ENCODE measurements at places on chromosomes 5 and 9.

DNA sequence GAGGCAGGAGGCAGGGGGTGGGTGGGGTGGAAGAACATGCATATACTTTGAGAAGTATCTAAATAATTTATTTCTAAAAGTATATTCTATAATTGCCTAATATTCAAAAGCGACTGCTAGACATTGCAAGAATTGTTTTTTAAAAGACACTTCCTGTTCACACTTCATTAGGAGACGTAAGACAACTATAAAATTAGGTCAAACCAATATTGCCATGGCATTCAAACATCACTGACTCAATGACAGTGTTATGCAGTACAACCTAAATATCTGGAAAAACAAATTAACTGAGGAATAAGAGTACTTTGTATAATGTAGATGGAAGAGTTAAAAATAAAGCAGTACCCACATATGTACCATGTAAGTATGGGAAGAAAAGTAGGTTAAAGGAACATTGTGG, 4.5 kb downstream of the CCNH start:
- DNase-seq, result no peak

- DNase-seq, result no peak
Observed at GRCh38 chr9:108663422-108663821, 192.4 kb downstream of the ACTL7B start.

- no peak for DNase-seq
Observed at GRCh38 chr5:95925378-95925744, 36.3 kb downstream of the ELL2 start.

- no peak for DNase-seq
Observed at GRCh38 chr9:104944871-104945270, 16.9 kb upstream of the ABCA1 start.

GRCh38 chr9:133727277-133727875, 10.8 kb downstream of the SARDH start:
- DNase-seq, result no peak

DNA sequence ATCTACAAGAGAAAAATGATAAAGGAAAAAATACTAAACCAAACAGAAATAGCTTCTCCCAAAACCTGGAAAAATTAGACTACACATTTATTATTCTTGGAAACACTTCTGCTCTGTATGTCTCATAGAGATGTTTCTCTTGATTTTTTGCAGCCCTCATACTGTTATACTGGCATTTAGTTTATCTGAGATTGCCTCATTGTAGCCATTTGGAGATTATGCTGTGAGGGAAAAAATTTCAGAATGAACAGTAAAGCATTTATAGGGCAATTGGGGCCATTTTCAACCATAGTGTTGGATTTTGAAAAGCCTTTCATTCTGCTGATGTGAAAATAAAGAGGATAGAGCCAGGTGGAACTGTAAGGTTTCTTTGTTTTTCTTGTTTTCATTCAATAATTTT, 441.8 kb upstream of the RIOK2 start:
- no peak for DNase-seq

DNA sequence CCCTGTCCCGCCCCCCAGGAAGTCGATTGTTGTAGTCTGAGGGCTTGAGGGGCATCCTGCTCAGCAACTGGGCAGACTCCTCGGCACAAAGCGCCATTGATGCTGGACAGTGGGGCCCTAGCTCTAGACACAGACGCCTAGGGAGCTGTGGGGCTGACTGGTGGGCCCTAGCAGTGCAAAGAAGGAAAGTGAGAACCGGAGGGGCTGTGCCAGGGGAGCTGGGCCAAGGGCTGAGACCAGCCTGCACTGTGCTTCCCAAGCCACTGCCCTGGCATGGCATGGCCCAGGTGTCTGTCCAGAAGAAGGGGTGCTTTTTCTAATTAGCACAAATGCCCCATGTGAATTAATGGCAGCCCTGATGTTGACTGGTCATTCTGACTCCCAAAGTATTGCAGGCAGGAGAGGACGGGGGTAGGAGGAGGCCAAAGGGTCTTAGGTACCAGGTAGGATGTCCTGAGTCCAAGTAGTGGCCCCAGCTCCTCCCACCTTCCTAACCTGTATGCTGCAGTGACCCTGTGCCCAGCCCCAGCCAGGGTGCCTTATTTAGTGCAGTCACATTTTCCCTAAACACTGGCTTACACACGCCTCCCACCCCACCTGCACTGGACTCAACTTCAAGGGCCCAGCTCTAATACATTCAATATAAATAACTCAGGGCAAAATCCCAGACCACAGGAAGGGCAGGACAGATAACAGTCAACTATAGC, 15.9 kb downstream of the TCF7 start:
- DNase-seq, result no peak

DNA sequence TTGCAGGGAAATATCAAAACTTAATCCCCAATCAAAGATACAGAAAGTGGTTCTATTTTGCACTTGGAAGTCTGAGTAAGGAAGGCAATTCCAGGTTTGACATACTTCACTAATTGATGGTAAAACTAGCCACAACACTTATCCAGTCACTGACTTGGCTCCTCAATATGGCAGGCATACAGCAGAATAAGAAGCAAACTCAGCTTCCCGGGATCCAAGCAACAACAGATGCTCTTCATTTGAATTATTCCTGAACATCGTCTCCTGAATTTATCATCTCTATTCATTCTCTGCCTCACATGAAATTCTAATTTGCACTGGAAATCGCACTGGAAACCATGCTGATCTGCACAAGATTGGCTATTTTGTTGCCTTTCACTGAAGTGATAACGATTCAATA, 629.6 kb downstream of the PRELID2 start:
- DNase-seq, result no peak

- DNase-seq, result no peak
Observed at GRCh38 chr9:114602620-114603019, 8.5 kb upstream of the TMEM268 start.

- DNase-seq, result no peak
Observed at GRCh38 chr5:83924891-83925290, 204.2 kb upstream of the HAPLN1 start.

DNA sequence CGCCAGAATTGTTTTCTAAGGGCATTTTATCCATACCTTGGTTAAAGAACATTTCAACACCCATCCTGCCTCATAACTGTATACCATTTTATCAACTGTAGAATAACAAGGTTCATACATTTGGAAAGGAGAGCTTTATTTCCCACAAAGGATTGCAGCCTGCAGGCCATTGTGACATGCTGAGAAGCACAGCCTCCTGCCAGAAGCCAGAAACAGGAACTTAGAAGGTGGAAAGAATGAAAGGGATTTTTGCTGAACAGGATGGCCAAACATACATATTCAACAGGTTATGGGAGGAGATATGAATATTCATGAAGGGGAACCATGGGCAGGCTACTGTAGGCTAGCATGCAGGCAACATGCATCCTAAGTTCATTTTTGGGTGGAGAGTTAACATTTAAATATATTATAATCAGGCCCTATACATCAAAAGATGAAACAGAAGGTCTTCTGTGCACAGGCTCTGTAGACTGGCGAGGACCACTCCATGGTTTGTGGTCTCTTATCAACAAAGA, 59.9 kb upstream of the DIRAS2 start:
- DNase-seq, result no peak

- no peak for DNase-seq
Observed at GRCh38 chr5:159340511-159340910, 10.2 kb upstream of the IL12B start.

DNA sequence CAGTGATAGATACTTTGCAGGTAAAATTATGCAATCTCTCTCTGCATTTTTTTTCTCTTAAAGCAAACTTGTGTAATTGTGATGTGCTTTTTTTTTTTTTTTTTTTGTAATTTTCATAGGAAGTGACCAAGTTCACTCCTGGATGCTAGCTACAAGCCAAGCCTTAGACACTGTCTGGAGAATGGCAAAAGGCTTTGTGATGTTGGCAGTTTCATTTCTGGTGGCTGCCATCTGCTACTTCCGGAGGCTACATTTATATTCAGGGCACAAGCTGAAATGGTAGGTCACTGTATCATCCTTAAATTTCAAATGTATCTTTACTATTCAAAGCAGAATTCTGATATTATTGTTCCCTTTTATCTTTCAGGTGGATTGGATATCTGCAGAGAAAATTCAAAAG, 19.3 kb downstream of the OTULINL start:
- DNase-seq, result no peak

GRCh38 chr9:70030156-70030555, 13.5 kb upstream of the MAMDC2 start:
- no peak for DNase-seq

DNA sequence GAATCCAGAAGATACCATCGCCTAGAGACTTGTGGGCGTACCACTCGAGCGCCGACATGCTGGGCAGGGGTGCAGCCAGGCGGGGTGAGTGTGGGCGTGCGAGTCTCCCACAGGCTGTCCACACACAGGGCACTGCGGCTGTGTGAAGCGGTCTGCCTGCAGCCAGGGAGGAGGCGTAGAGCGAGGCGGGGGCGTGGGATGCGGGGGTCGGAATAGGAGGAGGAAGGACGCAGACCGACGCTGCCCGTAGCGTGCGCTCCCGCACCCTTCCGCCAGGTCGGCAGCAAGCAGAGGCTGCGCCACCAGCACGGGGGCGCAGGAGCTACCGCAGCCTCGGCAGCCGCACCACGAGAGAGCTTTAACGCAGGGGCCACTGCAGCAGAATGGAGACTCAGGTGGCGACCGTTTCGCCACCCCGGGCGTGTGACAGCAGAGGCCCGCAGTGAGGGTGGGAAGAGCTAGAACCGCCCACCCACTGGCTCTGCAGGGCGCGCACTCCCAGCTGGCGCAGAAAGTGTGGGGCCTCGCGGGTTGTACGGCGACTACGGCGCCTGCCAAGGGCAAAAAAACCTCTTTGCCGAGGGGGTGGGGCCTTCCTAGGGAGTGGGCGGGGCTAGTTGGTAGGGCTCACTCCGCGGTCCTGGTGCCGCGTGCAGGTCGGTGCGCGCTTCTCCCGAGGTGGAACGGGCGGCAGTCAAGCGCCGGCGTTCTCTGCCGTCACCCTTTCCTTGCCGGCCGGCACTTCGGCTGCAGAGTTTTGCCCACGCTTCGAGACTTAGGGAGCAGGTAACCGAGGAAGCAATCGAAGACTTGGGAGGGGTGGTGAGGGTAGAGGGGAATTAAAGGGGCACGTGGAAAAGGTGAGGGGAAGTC, at the start of the genes MBLAC2 and POLR3G:
Gene MBLAC2 (minus strand): TSS at position 537 of the 873 bp plus-strand sequence. CDS start 479 bp downstream, at position 58.
Gene POLR3G (plus strand): TSS at position 630 of the 873 bp plus-strand sequence. CDS start 10,704 bp downstream, outside the sequence.
- peak; percentile 88 for DNase-seq

DNA sequence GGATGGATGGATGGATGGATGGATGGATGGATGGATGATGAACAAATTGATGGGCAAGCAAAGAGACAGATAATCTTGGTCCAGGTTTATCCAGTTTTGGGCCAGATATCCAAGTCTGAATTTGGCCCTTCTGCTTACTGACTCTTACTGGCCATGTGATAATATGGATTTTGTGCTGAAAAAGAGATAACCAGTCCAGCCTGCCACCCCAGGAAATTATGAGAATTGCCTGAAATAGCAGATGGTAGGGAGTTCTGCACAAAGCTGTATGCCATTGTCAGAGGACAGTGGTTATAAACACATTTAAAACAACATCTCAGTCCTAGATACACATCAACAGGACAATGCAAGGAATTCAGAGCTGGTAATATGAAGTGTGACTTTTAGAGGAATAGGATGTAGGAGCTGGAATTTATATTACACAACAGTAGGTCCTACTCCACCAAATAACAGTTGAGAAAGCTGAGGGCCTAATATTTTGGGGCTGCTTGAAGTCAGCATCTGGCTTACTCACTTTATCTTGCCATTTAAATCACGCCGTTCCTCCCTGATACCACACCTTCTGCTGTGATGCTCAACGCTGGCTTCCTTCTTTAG, 9.0 kb upstream of the FAT2 start:
- DNase-seq, result no peak

DNA sequence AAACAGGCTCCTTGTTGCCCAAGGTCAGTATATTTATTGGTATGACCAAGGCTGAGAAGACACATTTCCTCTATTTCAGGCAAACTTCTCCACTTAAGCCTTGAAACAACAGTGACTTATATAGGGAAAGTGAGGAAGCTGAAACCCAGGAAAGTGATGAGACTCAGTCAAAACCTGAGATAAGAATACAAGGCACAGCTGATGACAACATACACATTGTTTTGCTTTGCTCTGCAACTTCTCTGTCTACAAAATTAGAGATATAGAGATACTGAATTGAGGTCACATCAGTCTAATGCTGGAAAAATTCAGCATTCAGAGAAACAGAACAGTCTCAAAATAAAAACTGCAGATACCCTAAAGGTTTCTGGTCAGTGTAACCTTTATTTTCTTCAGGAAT, 586.1 kb downstream of the DNAH5 start:
- no peak for DNase-seq

DNA sequence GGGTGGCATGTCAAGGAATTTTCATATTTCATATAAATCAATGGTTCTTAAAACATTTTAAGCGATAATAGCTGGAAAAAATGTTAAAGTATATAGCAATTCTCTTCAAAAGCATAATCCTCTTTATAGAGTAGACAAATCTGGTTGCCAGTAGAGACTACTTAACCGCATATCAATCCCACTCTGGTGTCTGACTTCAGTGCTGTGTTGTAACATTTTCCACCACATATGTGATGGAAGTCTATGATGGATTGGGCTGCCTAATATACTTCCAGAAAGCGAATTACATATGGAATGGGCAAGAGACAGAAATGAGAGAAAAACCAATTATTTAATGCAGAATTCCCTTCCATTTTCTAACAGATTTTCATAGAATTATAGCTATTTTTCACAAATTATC, 54.3 kb downstream of the FBN2 start:
- no peak for DNase-seq

DNA sequence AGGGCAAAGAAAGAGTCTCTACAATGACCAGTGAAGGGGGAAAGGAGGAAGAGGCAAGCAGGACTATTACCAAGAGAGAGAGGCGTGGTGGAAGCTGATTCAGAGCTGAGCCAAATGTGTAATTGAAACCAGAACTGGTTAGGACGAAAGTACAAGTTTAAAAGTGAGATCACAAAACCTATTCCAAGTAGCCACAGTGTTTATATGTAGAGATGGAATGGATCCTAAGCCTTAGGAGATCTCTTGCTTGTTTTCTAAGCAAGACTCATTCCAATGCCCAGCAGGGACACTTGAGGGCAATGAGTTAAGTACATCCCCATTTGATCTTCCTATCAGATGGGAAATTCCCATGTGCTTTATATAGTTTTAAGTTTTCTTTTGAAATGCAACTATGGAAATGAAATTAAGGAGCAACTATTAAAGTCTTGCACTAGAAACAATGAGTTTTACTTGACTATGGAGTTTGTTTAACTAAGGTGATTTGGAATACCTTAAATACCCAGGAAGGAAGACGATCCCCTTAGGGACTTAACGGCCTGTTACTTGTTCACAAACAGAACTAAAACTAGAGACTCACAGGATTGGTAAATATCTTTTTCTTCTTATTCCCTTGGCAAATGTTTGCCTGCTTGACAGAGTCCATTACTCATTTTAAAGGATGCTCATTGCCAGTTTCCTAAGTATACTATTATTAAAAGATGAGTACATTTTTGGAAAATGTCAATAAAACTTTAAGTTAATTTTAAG, 51.1 kb upstream of the SNX2 start:
- no peak for DNase-seq

DNA sequence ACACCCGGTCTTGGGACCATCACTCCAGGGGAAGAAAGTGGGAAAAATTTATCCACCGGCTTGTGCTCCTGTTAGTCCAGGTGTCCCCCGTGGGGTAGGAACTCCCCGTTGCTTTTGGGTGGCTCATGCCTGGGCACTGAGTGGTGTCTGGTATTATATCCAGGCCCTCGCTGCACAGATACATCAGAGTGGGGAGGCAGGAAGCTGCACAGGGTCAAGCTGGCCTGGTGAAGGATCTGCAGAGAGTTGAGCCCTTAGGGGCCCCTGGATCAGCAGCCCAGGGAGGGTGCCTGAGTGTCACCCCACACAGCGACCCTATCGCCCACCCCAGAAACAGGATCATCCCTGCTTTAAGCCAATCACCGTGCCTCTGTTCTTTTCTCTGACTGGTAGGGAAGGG, 24.4 kb upstream of the COL5A1 start:
- DNase-seq, result no peak
